ENCODE measurements at places on chromosomes 2 and 18.
A peak's percentile ranks its signal among the peaks of the same experiment; 100 is the strongest.

- no peak for DNase-seq
- no peaks in the 10 kb centered on the region for H3K4me1 ChIP-seq
- H3K4me3 ChIP-seq, result no peak overlapping the region
- no peak overlapping the region for H3K27ac ChIP-seq
- H3K27me3 ChIP-seq, result no peaks in the 10 kb centered on the region
- H3K36me3 ChIP-seq, result no peaks in the 10 kb centered on the region
Observed at GRCh38 chr2:149213764-149214493, 116.5 kb upstream of the LYPD6 start.

- DNase-seq, result no peak
- H3K27me3 ChIP-seq, result no peaks in the 10 kb centered on the region
- H3K4me1 ChIP-seq, result no peaks in the 10 kb centered on the region
Observed at GRCh38 chr18:23921716-23922285, 92.8 kb upstream of the TTC39C start.

DNA sequence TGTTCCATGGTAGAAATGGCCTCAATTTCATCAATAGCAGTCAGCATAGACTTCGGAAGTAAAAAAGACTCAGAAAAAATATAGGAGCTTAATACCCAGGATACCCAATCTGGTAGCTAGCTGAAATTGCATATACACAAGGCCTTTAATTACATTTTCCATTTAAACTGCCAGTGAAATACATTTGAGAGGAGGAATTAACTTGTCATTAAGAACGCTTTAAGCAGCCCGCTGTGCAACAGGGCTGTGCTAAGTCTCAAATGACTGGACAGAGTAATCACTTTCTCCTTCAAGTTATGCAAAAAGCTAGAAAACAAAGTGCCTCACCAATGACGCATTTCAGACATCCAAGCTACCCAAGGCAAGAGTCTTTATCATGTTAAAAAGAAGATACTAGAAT is 558.8 kb downstream of the MBD2 start:
- DNase-seq, result no peak
- no peaks in the 10 kb centered on the region for H3K36me3 ChIP-seq
- no peak overlapping the region for H3K27ac ChIP-seq
- H3K27me3 ChIP-seq, result no peaks in the 10 kb centered on the region
- no peak overlapping the region for H3K4me3 ChIP-seq

DNA sequence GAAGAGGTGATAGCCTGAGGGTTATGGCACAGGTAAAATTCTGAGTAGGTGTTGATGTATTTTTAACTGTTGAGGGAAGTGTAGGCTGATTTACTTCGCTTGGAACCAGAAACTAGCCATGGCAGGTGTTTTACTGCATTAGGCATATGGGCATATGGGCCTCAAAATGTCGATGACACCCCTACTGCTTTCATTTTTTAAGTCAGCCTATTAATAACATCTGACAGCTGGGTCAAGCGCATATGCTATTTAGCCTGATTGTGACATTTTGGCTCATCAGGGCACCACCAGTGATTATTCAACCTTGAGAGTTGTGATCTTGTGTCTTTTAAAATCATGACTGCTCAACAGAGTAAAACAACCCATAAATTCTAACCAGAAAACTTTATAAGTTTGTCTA is 1396.9 kb upstream of the NXPH2 start:
- H3K4me3 ChIP-seq, result no peak overlapping the region
- no peak for DNase-seq
- no peaks in the 10 kb centered on the region for H3K27me3 ChIP-seq
- no peak overlapping the region for H3K27ac ChIP-seq

DNA sequence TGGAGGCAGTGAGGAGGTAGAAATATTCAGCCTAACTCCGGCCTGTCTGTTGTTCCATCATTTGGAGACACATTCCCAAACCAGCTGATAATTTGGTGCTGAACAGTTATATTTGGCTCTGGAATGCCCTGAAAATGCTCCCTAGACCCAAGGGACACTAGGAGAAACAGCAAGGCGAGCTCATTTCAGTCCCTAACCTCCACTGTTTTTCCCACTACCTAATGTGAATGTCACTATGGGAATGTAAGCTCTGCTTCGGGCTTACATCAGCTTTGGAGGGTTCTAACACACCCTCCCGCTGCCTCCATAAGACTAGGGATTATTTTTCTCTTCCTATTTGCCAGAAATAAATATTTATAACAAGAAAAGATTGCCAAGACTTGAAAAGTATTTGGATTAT is 103.5 kb downstream of the ANTXR1 start:
- H3K27ac ChIP-seq, result peak overlapping the region; percentile 68
- no peak overlapping the region for H3K4me3 ChIP-seq
- no peak for DNase-seq
- H3K4me1 ChIP-seq, result peaks cover 50% of the 10 kb centered on the region
- H3K36me3 ChIP-seq, result no peaks in the 10 kb centered on the region

DNA sequence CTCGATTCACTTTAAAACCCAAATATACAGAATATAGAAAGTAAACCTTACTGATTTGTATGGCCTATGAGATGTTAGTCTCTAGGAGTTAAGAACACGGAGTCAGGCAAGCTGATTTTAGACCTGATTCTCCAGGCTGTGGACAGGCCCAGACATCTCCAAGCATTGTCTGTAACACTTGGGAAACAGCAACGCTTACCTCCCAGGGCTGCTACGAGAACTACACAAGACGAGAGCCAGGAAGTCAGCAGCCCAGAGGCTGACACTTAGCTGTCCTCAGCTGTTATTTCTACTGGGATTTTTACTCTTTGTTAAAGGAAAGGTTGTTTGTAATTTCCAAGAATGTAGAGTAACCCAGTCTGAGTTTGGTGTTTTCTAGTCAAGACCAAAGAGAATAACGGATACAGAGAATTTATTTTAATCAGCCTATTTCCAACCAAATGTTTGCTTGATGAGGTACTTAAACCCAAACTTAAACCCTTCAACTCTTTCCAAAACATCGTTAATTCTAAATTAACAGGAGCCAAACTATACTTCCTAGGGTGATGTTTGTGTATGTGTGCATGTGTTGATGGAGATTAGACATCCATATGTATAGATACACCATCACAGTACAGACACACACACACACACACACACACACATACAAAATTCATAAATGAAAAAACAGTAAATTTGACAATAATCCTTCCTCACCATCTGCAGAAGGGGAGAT is 123.4 kb downstream of the LAMA1 start:
- no peak overlapping the region for H3K4me3 ChIP-seq
- H3K27ac ChIP-seq, result peak overlapping the region; percentile 51
- H3K27me3 ChIP-seq, result no peaks in the 10 kb centered on the region
- no peaks in the 10 kb centered on the region for H3K36me3 ChIP-seq
- H3K4me1 ChIP-seq, result no peaks in the 10 kb centered on the region
- no peak for DNase-seq

DNA sequence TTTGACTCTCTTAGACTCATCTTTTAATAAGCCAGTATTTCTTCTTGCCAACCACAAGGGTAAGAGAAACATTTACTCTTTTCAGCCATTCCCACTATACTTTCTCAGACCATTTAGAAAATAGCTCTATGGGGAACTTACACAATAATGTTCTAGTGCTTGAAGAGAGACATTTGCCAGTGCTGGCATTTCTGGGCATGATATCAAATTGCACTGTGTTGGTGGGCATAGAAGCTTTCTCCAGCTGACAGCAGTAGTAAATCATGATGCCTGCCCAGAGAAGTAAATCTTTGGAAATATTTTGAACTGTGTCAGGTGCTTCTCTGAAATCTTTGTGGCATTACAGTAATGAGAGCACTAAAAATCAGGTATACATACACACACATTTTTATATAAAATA is 346.6 kb downstream of the CBLN2 start:
- H3K27ac ChIP-seq, result no peak overlapping the region
- no peaks in the 10 kb centered on the region for H3K36me3 ChIP-seq
- DNase-seq, result no peak
- H3K4me3 ChIP-seq, result no peak overlapping the region
- no peaks in the 10 kb centered on the region for H3K4me1 ChIP-seq

DNA sequence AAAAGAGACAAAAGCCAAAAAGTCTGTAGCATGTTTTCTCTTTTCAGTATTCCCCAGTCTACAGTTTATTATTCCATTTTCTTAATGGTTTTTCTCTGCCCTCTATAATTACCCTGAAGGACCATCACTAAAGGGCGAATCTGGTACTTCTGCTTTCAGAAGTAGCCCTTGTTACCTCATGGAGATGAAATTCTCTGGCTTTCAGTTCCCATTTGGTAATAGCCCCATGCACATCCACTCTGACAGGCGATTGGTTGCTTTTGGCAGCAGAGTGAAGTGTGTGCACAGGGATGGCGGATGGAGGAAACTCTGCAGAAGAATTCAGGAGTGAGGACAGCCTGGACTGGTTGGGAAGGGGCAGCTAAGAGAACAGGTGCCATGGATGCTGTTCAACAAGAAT is 66.3 kb upstream of the NABP1 start:
- no peak overlapping the region for H3K4me3 ChIP-seq
- no peaks in the 10 kb centered on the region for H3K27me3 ChIP-seq
- no peak overlapping the region for H3K27ac ChIP-seq

- H3K36me3 ChIP-seq, result no peaks in the 10 kb centered on the region
- no peaks in the 10 kb centered on the region for H3K4me1 ChIP-seq
- no peak overlapping the region for H3K4me3 ChIP-seq
- no peaks in the 10 kb centered on the region for H3K27me3 ChIP-seq
- H3K27ac ChIP-seq, result no peak overlapping the region
Observed at GRCh38 chr18:40494603-40495002, 1460.4 kb upstream of the PIK3C3 start.

- no peaks in the 10 kb centered on the region for H3K36me3 ChIP-seq
- no peaks in the 10 kb centered on the region for H3K4me1 ChIP-seq
- no peak overlapping the region for H3K4me3 ChIP-seq
Observed at GRCh38 chr2:183606718-183607085, 482.5 kb downstream of the NUP35 start.

DNA sequence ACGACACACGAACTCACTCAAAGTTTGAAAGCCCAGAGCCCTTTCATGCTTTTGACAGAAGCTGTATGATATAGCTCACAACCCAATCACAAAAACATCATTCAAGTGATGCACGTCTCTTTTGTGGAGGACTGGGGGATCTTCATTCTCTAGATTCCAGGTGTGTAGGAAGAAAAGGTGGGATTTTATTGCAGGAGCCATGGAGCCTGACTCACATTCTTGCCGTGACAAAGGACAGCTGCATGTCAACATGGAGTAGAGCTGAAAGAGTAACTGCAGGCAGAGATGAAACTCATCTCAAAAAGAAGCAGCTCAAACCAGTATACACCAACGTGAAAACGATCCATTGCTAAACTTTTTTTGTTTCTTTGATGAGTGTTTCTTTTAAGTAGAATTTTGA is 50.9 kb upstream of the PDE1A start:
- no peaks in the 10 kb centered on the region for H3K36me3 ChIP-seq
- H3K4me3 ChIP-seq, result no peak overlapping the region
- DNase-seq, result no peak
- no peaks in the 10 kb centered on the region for H3K4me1 ChIP-seq
- H3K27me3 ChIP-seq, result no peaks in the 10 kb centered on the region
- no peak overlapping the region for H3K27ac ChIP-seq

GRCh38 chr18:80034852-80035406 is 695 bp downstream of the RBFA start:
- peak overlapping the region; percentile 74 for H3K4me3 ChIP-seq
- no peak for DNase-seq
- no peaks in the 10 kb centered on the region for H3K36me3 ChIP-seq
- H3K27ac ChIP-seq, result no peak overlapping the region
- no peaks in the 10 kb centered on the region for H3K27me3 ChIP-seq
- peaks cover 17% of the 10 kb centered on the region for H3K4me1 ChIP-seq

GRCh38 chr2:163580757-163581156 is 155.1 kb downstream of the FIGN start:
- no peak for DNase-seq
- H3K27ac ChIP-seq, result no peak overlapping the region
- no peaks in the 10 kb centered on the region for H3K27me3 ChIP-seq

GRCh38 chr2:199792381-199792780 is 58.6 kb downstream of the FTCDNL1 start:
- no peak overlapping the region for H3K4me3 ChIP-seq
- DNase-seq, result no peak
- no peak overlapping the region for H3K27ac ChIP-seq

All from vagina (tissue), 2 donors.